CD4-positive, alpha-beta T cell treated with Interleukin-6 for 4 hours (primary cell): ENCODE measurements at places on chromosomes 11 and 22.

GRCh38 chr22:36208162-36208765 lies 6.7 kb upstream of the APOL4 start:
- DNase-seq: no peak

- DNase-seq: no peak
Observed at GRCh38 chr22:45870011-45870410, 107.0 kb downstream of the WNT7B start.

- peak; percentile 67 for DNase-seq
Observed at GRCh38 chr11:65857500-65857852, 504 bp downstream of the CFL1 start.

GRCh38 chr11:87322568-87322967 lies 284.8 kb downstream of the TMEM135 start:
- DNase-seq: no peak

DNA sequence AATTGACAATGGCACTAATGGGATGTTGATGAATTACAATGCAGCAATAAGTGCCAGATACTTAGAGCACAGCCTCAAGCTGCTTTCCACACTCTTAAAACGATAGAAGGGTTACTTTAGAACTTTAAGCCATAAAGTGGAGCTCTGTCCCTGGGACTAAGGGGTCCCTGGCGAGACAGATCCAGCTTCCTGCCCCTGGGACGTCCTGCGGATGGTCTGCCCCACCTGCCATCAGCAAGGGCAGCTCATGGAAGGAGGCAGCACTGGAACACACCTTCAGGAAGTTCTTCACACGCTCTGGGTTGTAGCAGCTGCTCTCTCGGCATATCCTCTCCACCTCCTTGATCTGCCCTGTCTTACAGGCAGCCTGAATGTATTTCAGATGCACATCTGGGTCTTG lies 45.1 kb upstream of the SLC25A1 start:
- no peak for DNase-seq

DNA sequence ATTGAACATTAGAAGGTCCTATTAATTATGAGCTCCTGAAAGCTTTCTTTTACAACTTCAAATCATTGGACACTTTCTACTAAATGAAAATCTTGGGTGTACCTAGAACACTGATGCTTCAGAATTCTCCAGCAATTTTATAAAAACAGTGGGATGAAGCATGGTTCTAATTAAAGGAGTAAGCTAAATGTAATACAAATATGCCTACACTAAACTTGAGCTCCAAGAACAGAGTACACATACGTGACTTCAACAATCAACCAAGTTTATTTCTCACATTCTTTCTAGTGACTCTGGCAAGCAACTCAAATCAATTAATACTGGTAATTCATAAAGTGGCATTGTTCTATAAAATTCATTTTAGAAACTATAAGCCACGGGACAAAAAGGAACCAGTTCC lies 55.5 kb downstream of the PITPNB start:
- no peak for DNase-seq

- DNase-seq: no peak
Observed at GRCh38 chr11:99418927-99419720, 398.4 kb downstream of the CNTN5 start.

DNA sequence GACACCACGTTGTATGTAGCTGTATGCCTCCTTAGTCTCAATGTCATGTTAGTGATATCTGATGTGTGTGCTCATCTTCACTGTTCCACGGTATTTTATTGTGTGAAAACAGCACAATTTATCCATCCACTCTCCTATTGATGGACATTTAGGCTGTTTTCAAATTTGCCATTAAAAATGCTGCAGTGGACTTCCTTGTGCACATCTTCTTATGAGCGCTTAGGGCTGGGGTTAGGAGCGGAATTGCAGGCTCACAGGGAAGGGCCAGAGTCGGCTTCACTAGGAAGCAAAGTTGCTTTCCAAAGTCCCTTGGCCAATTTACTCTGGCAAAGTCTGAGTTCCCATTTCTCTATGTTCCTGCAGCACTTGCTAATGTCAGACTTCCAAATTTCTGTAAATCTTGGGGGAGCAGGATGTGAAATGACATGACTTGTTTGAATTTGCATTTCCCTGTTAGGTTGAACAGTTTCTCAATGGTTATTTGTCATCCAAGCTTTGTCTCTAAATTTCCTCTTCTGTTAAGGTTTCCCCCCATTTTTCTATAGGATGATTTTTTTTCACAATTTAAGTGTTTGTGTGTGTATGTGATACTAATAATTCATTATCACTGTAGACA lies 75.4 kb downstream of the MYEOV start:
- DNase-seq: no peak

GRCh38 chr22:21103633-21104032 lies 57.9 kb downstream of the LRRC74B start:
- DNase-seq: no peak

GRCh38 chr22:27686534-27686933 lies 115.0 kb downstream of the MN1 start:
- DNase-seq: no peak

GRCh38 chr11:128830290-128831173 lies 36.6 kb downstream of the KCNJ1 start:
- peak; percentile 10 for DNase-seq

DNA sequence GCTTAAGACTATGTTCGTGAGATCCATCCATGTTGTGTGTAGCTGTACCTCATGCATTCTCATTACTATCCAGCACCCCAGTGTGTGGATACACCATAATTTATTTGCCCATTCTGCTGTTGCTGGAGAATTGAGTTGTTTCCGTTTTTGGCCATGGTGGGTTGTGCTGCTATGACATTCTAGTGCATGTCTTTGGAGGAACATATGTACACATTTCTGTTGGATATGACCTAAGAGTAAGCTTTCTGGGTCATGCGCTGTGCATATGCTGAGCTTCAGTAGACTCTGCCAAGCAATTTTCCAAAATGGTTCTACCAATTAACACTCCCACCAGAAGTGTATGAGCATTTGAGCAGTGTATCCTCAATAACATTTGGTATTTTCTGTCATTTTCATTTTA lies 316.6 kb downstream of the MIAT start:
- no peak for DNase-seq

GRCh38 chr11:37657645-37658044 lies 1059.6 kb upstream of the RAG2 start:
- DNase-seq: no peak

GRCh38 chr22:34017205-34017604 lies 96.9 kb upstream of the LARGE1 start:
- DNase-seq: no peak

GRCh38 chr11:26930518-26931247 lies 63.2 kb upstream of the FIBIN start:
- no peak for DNase-seq

DNA sequence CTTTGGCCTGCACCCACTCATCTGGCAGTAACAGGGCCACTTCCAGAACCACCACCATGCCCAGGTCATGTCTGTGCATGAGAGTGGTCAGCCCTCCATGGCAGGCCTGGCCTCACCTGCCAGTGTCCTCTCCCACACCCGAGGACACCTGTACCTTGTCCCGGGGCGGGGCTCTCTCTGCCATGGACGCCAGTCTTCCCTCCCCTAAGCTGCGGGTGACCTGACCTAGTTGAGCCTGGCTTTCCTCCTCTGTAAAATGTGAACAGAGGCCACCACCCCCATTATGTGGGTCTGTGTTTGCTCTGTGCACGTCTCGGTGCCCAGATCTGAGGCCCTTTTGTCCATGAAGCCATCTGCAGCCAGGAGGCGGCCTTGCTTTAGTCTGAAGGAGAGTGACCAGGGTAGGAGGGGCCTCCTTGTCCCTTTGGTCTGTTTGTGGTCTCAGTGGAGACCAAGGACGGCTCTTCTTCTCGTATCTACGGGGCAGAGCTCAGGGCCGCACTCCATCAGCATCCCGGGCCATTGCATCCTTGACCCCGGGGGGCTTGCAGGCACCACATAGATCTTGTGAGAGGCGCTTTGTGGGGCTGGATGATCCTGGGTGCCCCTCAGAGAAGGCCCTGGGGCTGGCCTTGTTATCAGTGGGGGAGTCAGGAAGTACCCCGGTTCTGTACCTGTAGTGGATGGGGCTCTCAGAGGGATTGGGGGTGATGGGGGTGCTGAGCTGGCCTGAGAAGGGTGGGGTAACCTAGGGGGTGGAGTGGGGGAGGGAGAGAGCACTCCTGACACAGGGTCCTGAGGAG lies 121.6 kb downstream of the KCNQ1 start:
- DNase-seq: no peak

- no peak for DNase-seq
Observed at GRCh38 chr11:34656062-34656720, 35.3 kb downstream of the EHF start.

DNA sequence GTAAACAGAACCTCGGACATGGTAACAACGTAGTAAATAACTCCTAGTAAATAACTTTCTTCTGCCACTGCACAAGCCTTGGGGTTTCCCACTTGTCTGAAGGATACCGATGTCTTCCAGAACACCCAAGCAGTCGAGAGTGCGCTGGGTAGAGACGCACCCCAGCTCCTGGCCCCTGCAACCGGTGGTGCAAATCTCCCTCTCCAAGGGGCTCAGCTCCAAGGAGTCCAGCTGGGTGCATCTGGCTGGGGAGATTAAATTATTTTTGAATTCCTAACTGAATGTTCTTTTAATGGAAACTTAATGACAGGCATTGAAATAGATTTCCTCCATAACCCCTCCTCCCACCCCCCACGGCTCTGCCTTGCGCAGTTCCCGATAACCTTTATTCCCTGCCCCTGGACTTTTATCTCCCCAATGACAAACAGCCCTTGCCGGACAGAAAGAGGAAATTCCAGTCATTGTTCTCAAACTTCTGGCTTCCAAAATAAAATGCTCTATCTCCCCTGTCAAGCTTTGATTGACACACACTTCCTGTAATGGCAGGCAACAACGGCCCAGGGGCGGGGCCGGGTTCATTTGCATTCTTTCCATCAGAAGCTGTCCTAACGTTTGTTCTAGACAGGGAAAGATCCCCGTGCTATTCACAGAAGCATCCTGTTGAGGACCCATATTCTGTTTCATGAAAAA lies 31.2 kb downstream of the KCNJ1 start:
- no peak for DNase-seq

DNA sequence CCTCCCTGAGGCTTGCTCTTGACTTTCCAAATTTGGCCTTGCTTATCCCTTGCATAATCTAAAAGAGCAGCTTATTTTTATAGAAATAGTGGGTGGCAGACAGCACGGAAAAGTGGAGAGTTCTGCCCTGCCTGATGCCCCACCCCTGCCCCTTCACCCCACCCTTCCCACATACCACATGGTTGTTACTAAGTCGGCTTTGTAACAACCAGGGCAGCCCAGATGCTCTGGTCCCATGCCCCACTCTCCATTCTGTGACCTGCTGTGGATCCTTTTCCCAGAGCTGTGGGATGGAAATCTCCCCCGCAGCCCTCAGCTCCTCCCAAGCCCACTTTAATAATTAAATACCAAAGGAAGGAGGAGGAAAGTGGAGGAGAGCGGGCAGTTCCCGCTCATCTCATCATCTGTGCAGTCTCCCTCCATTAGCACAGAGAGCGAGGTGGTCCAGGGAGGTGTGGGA lies 10.9 kb downstream of the MRGPRF start:
- no peak for DNase-seq

DNA sequence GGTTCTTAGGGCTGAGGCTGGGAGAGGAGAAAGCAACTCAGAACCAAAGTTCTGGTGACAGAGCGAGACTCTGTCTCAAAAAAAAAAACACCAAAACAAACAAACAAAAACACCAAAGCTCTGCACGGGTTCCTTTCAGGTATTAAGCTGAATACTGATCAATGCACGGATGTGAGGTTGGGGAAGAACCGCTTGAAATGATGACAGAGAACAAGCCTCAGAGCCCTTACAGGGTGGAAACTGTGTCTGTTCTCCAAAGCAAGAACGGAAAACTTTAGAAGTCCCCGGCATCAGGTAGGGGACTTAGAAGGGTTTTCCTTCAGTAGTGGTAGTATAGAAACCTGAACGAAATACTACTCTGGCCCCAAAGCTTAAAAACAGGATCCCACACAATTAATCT lies 260.0 kb downstream of the TBC1D22A start:
- DNase-seq: no peak

- no peak for DNase-seq
Observed at GRCh38 chr11:35859301-35859700, 84.6 kb upstream of the LDLRAD3 start.

GRCh38 chr11:101487775-101488174 lies 96.0 kb downstream of the TRPC6 start:
- no peak for DNase-seq

DNA sequence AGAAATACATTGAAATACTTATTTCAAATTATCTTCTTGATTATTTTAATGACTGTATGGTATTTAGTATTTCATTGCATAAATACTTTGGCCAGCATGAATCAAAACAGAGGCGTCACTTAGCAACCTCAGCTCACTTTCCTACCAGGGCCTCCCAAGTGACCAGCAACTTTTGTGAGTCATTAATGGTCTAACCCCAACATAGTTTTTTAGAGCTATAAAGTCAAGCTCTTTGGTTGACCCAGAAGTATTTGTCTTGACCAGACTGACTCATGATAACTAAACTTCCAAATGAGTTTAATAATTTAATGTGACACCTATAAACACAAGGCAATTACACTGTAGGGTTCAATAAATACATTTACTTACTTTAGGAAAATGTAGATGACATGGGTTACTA lies 27.9 kb upstream of the RBMXL2 start:
- no peak for DNase-seq

DNA sequence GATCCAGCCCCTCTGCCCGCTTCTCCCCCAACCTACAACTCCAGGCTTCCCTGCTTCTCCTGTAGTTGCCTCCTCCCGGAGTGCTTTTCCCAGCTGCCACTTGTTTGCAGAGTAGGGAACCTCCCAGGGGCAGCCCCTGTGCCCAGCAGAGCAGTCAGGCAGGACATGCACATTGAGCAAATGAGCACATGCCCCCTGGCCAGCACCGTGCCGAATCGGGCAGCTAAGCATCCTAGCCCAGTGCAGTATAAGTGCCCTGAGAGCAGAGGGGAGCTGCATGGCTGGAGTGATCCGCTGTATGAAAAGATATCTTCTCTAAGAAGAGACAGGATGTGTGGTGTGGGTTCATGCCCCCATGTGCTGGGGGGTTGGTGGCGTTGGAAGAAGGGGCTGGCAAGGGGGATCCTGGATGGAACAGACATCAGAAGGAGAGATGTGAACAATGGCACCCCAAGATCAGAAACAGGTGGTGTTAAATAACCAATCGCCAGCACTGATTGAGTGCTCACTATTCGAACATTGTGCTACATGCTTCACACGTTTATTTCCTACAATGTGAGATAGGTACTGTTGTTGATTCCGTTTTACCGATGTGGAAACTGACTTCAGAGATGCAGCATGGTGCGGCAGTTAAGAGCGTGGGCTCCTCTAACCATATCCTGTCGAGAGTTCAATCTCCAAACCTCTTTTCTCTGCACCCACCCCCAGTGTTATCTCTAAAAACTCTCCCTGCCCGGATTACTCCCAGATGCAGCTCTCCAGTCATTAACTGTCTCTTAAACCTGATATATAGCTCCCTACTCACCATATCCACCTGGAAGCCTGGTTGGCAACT lies 1.2 kb downstream of the AIP start:
- DNase-seq: peak; percentile 61

- DNase-seq: peak; percentile 43
Observed at GRCh38 chr11:76209375-76209972, 3.2 kb upstream of the WNT11 start.

DNA sequence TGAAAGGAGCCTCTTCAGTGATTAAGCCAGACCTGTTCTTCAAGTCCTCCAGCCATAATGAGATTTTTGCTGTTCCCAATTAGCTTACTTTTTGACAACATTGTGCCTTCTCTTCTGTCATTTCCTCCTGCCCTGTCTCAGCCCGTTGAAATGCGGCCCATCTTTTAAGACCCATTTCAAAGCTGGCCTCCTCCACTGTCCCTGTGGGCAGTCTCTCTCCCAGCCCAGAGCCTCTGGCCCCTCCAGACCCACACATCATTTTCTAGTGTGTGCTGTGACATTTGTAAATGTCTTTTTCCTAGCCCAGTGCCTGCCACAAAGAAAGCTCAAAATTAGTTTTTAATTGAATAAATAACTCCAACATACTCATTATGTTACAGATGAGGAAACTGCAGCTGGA lies 70.9 kb downstream of the BUD13 start:
- no peak for DNase-seq
